ENCODE measurements at places on chromosomes 3 and 15.

GRCh38 chr3:128254967-128255366 lies 101.7 kb downstream of the EEFSEC start:
- no peak for DNase-seq

DNA sequence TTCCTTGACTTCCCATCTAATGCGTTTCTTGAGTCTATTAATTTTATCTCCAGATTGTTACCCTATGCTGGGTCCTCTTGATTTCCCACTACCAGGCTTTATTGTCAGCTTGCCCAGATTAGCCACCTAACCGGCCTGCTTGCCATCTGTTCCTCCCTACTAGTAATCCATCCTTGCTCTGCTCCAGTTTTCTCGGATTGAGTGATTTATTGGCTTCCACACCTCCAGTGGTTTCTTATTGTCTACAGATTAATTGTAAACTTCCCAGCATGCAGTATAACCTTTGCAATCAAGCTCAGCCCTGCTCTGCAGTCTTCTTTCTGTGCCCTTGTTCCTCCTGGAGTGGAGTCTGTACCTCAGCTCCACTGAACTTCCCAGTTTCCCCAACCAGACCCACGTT lies 63.4 kb downstream of the ARHGEF26 start:
- DNase-seq: no peak

DNA sequence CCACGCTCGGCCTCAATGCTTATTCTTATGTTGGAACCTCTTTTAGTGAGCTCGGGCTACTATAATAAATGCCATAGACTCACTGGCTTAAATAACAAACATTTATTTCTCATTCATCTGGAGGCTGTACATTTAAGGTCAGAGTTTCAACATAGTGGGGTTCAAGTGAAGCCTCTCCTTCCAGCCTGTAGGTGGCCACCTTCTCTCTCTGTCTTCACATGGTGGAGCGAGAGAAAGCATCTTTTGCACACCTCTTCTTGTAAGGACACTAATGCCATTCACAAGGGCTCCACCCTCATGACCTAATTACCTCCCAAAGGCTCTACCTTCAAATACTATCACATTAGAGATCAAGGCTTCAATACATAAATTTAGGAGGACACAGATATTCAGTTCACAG lies 520.3 kb upstream of the EPHA6 start:
- no peak for DNase-seq

- no peak for DNase-seq
Observed at GRCh38 chr3:102089904-102090720, 240.8 kb downstream of the NFKBIZ start.

DNA sequence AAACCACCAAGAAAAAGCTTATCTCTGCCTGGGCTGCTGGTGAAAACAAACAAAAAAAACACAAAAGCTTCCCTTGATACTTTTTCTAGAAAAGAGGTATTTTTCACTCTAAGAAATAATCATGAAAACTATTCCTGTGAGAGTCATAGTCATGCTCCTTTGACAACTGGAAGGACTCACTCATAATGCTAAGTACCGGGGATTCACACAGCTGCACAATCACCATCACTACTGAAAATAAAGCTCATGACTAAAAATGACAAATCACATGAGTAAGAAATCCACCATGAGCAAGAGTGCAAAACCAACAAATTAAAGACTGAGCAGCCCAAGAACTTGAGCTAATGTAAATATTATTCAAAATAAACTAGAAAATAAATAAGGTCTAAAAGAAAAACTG lies 10.6 kb upstream of the POU1F1 start:
- DNase-seq: no peak

DNA sequence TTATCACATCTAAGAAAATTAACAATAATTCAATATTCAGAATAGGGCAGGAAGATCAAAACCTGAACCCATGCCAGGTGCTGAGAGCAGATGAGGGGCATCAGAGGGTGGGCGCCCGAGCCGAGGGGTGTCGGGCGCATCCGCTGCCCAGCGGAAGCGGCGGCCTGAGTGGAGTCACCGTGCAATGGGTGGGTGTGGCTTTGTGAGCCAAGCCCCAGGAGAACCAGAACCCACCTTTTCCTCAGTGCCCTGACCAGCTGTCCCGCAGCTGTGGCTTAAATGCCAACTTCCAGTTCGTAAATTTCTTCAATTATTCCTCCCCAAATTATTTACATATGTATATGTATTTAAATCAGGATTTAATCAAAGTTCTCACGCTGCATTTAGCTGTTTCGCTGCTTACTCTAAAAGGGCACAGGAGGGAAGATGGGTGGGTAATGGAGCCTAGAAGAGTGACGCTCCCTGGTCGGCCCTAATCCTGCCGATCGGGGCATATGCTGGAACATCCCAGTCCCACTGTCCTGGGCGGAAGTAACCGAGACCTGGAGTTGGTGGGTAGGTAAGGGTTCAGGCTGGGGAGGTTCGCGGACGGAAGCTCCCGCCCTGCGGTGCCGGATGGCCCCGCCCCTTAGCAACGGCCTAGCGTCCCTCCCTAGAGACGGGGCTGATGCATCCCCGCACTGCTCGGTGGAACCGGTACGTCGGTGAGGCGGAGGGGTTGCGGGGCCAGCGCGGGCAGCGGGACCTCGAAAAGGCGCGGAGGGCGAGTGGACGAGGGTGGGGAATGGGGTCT lies 1.3 kb downstream of the DNAH1 start:
- peak; percentile 71 for DNase-seq

- no peak for DNase-seq
Observed at GRCh38 chr3:169636928-169637327, 26.6 kb downstream of the MECOM start.

DNA sequence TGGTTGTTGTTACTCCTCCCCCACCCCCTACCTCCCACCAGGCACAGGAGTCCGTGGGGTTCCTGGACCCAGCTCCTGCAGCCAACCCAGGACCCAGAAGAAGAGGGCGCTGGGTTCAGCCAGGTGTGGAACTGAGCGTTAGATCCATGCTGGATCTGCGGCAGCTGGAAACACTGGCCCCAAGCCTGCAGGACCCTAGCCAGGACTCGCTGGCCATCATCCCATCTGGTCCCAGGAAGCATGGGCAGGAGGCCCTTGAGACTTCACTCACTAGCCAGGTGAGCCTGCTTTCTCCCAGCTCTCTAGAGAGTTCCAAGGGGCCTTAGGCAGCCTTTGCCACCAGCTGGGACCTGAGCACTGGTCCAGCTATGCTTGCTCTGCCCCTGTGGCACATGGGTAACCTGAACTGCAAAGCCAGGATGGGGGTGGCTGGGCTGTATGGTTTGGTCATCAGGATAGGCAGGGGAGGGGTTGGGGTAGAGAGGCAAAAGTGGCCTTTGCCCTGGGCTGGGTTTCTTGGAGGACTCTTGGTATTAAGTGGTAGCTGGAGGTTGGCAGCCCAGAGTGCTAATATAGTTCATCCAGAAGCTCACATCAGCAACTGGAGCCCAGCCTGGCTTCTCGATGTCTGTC lies 7.0 kb upstream of the JMJD7 start:
- DNase-seq: no peak

DNA sequence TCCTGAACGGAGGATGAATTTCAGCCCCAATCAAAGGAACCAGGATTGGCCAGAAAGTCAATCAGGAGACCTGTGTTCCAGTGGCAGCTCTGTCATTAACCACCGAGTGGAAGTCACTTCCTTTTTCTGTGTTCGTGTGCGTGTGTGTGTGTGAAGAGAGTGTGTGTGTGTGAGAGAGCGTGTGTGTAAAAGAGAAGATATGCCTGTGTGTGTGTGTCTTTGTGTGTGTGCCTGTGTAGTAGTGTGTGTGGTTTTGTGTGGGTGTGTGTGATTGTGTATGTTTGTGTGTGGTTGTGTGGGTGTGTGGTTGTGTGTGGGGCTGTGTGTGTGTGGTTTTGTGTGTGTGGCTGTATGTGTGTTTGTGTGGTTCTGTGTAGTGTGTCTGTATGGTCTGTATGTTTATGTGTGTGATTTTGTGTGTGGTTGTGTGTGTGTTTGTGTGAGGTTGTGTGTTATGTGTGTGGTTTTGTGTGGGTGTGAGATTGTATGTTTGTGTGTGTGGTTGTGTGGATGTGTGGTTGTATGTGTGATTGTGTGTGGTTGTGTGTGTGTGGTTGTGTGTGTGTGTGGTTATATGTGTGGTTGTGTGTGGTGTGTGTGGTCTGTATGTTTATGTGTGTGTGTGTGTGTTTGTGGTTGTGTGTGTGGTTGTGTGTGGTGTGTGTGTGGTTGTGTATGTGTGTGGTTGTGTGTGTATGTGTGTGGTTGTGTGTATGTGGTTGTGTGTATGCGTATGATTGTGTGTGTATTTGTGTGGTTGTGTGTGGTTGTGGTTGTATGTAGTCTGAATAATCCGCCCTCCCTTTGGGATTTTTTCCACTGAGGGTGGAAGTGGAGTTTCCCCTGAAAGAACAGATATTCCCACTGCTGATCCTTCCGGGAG lies 314.4 kb downstream of the SHQ1 start:
- DNase-seq: no peak

- no peak for DNase-seq
Observed at GRCh38 chr3:56398659-56399058, 69.6 kb downstream of the ERC2 start.

GRCh38 chr15:42130246-42130986 lies 26.0 kb downstream of the PLA2G4F start:
- no peak for DNase-seq

DNA sequence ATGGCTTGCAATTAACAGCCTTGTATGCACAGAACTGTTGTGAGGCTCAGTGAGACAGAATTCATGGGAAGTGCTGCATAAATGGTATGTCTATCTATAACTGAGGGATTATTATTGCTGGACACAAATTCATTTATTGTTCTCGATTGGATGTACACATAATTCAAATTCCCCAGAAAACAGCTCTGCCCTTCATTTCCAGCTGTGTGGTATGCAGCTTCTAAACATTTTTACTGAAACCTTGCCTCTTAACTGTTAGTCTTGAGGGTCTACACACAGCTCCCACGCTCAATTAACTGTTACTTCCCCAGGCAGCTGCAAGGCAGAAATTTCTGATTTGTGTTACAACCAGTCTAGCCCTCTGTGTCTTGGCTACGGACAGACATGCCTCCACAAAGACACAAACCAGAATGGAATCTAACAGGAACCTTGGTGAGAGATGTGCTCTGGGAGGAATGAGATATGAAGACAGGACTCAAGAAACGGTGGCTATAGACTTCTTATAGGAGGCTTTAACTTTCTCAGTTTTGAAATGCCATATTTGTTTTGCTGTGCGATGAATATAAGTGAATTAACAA lies 139.7 kb upstream of the TBL1XR1 start:
- no peak for DNase-seq

DNA sequence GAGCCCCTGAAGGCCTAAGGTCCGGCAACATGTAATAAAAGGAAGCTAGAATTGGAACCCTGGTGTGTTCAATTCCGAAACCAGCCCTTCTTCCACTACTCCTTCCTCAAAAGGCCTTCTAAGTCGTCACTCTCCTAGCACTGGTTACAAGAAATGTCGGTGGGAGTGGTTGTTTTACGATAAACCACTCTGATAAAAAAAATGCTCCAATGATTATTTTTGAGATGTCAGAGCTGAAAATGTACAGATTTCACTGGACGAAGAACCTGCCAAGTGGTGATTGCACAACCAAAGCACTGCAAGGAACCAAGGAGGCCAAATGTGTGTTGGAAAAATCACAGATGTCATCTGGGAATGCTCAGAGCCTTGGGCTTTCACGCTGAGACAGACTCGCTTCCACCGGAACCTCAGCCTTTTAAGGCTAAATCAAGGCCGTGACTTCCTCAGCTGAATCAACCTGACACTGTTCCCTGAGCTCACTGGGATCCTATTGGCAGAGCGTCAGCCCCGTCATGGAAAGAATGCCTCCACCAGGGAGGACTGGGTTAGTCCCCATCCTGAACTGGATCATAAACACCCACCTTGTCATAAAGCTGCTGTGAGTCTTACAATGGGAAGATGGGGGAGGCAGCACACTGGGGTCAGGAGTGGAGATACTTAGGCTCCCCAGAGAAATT lies 108.1 kb upstream of the THBS1 start:
- no peak for DNase-seq

- DNase-seq: no peak
Observed at GRCh38 chr3:102329066-102329465, 105.7 kb upstream of the ZPLD1 start.

GRCh38 chr3:10635446-10636076 lies 130.2 kb upstream of the ATP2B2 start:
- DNase-seq: no peak

GRCh38 chr3:118974356-118975097 lies 60.1 kb downstream of the IGSF11 start:
- no peak for DNase-seq

- DNase-seq: no peak
Observed at GRCh38 chr3:39295184-39295775, 15.4 kb upstream of the CX3CR1 start.

- DNase-seq: peak; percentile 48
Observed at GRCh38 chr15:66387163-66388042, 691 bp downstream of the MAP2K1 start.

DNA sequence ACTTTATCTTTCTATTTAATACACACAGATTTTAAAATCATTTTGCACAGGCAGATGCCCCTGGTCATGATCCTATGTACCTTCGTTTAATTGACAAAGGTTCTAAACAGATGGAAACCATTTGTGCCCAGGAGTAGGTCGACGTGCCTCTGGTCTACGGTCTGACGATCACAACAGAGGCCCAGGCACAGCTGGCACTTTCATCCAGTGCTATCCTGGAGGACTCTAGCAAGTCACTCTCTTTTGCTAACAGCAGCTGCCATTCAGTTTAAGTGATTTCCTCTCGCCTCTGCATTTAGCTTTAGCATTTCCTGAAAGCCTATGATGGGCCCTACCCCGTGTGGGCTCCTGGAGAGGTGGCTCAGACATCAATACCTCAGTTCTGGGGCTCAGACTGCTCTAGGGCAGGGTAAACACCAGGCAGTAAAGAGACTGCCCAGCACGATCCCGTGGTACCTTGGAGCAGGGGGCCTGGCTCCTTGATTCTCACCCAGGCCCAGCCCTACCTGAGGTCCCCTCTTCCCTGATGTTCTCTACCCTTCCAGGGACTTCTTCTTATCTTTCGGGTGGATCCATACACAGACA lies 83.2 kb upstream of the SNRPA1 start:
- no peak for DNase-seq

GRCh38 chr3:110697961-110698360 lies 373.7 kb upstream of the NECTIN3 start:
- DNase-seq: no peak

DNA sequence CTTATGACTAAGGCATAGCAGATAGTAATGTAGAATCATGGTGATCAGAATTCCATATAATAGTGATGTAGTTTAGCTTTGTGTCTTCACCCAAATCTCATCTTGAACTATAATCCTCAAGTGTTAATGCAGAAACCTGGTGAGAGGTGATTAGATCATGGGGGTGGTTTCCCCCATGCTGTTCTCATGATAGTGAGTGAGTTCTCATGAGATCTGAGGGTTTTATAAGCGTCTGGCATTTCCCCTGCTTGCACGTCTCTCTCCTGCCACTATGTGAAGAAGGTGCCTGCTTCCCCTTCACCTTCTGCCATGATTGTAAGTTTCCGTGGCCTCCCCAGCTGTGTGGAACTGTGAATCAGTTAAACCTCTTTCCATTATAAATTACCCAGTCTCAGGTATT lies 138.7 kb upstream of the CBLB start:
- DNase-seq: no peak

GRCh38 chr3:86845726-86846125 lies 145.2 kb downstream of the VGLL3 start:
- DNase-seq: no peak
